ENCODE measurements at places on chromosomes 16 and 17.

- DNase-seq, result no peak
These were observed 370.2 kb upstream of the MAF start for GRCh38 chr16:79970551-79971236.

DNA sequence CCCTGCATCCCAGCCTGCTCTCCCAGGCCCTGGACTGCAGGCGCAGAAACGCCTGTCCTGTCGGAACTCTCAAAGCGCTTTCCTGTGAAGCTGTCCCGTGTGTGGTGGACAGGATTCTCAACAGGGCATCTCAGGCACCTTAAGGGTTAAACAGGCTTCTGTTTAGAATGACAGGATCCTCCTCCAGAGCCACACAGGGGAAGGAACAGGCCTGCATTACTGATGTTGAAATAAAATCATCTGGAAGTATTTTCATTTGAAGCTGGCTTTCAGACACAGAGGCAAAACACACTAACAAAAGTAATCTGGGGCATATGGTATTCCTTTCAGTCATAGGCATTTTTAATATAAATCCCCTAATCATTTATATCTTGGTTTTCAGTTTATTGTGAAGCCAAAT is 7.4 kb downstream of the HS3ST3A1 start:
- DNase-seq, result no peak

- DNase-seq, result peak; percentile 9
These were observed 29.8 kb downstream of the GPATCH8 start for GRCh38 chr17:44473367-44473766.

GRCh38 chr17:7313088-7313889 is 1.9 kb downstream of the GPS2 start:
- DNase-seq, result no peak

DNA sequence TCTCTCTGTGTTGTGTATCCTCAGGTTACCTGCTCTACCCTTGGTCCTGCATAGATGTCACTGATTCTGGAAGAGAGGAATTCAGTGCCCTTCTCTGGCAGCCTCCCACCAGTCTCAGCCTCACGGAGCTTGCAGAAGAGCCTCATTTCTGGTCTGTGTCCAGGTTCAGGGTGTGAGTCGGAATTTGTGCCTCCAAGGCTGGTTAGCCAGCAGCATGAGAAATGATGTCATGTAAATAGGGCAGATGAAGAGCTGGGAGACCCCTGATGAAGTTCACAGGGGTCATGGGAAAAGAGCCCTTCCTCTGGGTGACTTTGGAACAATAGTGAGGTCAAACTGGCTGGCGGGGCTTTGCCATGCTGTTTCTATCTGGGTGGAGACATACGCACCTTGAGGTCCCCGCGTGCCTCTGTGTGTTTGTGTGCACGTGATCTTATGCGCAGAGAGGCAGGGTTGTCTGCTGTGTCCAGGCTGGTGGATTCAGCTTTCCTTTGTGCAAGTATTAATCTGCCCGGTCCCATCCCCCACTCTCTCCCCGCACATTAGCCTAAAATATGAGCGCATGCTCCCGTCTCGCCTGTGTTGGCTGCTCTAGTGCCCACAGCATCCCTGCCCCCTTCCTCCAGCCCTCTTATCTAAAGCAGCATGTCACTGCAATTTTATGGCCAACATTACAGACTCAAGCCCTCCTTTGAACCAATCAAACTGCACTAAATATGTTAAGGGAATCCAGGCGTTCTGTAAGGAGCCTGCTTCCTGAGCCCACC is 256.3 kb upstream of the ZFHX3 start:
- DNase-seq, result no peak

GRCh38 chr16:74064120-74064735 is 232.4 kb upstream of the PSMD7 start:
- DNase-seq, result no peak

DNA sequence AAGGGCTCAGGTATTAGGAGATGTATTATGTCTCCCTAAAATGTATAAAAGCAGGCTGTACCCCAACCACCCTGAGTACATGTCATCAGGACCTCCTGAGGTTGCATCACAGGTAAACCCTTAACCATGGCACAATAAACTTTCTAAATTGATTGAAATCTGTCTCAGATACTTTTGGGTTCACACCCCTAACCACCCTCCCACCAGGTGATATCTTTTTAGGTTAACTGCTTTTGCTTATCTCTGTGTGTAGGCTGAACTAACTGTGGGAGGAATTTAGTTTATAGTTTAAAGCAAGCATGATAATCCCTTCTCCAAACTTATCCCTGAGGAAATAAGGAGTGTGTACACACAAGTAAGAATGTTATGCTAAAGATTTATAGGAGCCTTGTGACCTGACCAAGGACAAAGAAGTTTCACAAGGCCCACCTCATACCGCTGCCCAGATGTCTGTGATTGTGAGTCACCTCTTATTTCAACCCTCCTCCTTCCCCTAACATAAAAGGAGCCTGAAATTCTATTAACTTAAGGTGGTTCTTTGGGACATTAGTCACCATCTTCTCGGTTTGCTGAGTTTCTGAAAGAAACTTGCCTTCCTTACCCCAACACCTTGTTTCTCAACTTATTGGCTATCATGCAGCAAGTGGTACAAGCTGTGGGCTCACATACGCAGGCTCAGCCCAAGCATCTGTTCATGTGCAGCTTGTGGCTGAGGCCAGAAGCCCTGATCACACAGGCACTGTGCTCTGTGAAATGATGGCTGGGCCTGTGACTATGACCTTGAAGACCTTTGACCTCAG is 11.3 kb downstream of the PRSS22 start:
- DNase-seq, result peak; percentile 48

DNA sequence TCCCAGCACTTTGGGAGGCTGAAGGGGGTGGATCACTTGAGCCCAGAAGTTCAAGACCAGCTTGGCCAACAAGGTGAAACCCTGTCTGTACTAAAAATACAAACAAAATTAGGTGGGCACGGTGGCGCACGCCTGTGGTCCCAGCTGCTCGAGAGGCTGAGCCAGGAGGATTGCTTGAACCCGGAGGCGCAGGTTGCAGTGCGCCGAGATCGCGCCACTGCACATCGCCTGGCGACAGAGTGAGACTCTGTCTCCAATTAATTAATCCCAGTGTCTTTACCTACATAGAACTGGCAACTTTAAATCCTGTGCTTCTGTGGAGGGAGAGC is 1.5 kb upstream of the ELOB start:
- no peak for DNase-seq

- peak; percentile 52 for DNase-seq
These were observed 12.6 kb downstream of the SAP30BP start for GRCh38 chr17:75679706-75680211.

DNA sequence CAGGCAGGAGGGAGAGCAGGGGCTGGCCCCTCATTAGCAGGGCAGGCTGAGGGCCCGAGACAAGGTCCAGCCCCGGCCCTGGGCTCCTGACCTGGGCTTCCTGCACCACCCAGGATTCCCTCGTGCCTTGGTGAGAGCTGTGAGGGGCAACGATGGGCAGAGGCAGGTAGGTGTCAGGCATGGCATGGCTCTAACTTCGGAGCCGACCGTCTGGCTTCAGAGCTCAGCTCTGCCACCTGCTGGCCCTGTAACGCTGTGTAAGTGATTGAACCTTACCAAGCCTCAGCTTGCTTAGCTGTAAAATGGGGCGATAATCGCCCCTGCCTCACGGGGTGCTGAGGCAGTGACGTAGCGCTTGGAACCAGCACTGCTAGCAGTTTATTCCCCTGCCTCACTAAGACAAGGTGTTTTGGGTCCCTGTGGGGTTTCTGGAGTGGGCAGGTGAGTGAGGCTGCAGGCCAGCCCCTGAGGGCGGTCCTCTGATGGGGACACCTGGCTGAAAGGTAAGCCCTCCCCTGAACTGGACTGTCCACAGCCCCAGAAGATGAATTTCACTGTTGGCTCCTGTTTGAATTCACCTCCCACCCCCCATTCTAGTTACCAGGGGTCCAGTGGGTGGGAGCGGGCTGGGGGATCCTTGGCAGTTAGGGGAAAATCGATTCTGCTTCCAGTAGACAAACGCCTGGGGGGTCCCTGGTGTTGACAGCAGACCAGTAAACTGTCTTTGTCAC is 184.8 kb upstream of the GSE1 start:
- no peak for DNase-seq

DNA sequence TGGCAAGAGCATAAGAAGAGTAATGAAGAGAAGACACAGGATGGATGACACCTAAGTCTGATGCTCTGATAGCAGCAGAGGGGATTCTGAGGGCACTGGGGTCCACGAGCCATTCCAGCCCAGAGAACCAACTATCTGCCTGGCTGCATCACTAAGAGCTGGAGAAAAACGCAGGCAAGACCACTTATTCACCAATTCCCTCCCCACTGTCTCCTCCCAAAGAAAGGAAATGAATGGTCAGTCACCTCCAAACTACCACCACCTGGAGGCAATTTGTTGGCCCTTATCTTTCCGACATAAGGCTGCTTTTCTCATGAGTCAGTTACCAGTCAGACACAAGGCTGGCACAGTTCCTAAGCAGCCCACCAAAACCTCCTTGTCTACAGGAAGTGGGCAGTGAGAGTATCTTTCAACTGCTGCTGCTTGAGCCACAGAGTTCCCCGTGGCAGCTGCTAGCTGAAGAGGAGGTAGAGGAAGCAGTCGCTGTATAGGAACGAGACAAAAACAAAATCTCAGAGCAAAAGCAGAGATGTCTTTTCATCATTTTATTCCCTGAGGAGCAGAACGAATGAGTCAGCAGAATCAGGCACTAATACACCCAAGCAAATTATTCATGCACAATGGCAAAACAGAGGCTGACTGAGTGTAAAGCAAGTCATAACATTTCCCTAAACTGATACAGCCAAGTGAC is 111.1 kb downstream of the SMG6 start:
- DNase-seq, result peak; percentile 95

DNA sequence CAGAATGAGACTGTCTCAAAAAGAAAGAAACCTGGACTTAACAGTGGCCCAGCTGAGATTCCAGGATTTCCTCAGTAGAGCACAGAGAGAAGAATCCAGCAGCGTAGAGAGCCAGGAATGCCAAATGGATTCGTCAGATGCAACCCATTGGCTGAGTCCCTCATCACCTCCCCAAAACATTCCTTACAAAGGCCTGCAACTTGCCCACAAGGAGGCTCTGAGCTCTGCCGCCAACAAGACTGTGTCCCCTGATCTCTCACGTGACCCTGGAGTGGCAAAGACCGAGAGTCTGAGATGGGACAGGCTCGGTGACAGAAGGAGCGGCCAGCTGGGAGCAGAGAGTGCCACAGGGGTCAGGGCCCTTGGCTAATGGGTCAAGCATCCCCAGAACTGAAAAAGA is 6.9 kb upstream of the CHMP6 start:
- DNase-seq, result peak; percentile 89

GRCh38 chr16:53732296-53732929 is 28.5 kb downstream of the FTO start:
- no peak for DNase-seq

GRCh38 chr17:51741458-51741857 is 417.1 kb downstream of the CA10 start:
- DNase-seq, result no peak

- DNase-seq, result no peak
These were observed 1.9 kb upstream of the AXIN1 start for GRCh38 chr16:354291-354881.

All from HFFc6 (cell line).